Activated CD4-positive, alpha-beta T cell treated with anti-CD3 and anti-CD28 coated beads, Interleukin-2, Interleukin-6, amounts not matched to agents 100 ng/mL and 50 ng/mL, durations not matched to agents 16 hours and 8 hours (primary cell): ENCODE measurements at places on chromosomes 5 and 9.

- no peak for DNase-seq
Measured at GRCh38 chr9:33880211-33881089, 63.5 kb downstream of the UBE2R2 start.

DNA sequence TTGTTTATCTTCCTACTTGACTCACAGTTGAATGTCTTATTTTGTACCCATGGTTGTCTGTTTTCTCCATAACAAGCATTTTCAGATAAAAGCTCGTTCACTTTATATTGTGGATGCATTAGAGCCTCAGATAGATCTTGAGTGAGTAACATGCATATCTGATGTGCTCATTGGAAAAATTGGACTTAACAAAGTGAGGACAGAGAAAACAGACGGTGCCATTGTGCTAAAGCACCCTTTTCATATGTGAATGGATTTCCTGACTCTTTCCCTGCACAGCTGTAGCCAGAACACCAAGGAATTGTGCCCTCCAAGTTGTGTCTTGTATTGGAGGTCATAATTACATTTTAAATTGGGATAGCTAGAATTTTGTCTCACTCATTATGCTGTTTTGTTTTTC lies 325.8 kb upstream of the MEF2C start:
- no peak for DNase-seq

GRCh38 chr9:122377241-122378164 lies 6.7 kb downstream of the PTGS1 start:
- DNase-seq: no peak

GRCh38 chr5:60959156-60959555 lies 14.2 kb downstream of the NDUFAF2 start:
- DNase-seq: peak; percentile 4

DNA sequence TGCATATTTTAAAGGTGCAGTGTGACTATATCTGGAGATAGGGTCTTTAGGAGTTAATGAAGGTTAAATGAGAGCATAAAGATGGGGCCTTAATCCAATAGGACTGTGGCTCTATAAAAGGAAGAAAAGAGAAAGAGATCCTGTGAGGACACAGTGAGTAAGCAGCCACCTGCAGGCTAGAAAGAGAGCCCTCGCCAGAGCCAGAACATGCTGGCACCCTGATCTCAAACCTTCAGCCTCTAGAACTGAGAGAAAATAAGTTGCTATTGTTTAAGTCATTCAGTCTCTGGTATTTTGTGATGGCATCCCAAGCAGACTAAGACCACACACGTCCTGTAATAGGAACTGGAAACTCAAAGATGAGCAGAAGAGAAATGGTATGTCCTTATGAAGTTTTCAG lies 41.0 kb downstream of the RNF180 start:
- DNase-seq: no peak

- no peak for DNase-seq
Measured at GRCh38 chr9:128921881-128922763, 1.3 kb downstream of the PHYHD1 start.

DNA sequence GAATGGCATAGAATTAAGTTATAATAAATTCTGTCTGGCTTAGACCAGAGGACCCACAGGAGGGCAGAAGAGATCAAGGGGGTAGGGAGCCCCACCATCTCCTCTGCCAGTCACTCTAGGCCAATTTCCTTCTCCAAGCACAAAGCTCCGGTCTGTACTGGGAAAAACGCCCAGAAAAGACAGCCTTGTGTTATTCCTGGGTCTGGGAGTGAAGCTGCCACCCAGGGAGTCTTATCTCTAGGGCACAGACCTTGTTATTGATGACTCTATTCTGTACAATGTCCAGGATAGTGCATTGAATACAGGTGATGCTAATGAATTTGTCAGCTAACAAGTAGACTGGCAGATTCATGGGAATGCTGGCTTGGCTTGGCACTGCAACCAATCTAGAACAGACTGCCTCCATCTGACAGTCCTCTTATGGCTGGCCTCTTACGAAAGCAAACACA lies 60.7 kb downstream of the MED27 start:
- DNase-seq: no peak
